Islet precursor cell (in vitro differentiated cells): ENCODE measurements at places on chromosomes 5 and 9.
A peak's percentile ranks its signal among the peaks of the same experiment; 100 is the strongest.

DNA sequence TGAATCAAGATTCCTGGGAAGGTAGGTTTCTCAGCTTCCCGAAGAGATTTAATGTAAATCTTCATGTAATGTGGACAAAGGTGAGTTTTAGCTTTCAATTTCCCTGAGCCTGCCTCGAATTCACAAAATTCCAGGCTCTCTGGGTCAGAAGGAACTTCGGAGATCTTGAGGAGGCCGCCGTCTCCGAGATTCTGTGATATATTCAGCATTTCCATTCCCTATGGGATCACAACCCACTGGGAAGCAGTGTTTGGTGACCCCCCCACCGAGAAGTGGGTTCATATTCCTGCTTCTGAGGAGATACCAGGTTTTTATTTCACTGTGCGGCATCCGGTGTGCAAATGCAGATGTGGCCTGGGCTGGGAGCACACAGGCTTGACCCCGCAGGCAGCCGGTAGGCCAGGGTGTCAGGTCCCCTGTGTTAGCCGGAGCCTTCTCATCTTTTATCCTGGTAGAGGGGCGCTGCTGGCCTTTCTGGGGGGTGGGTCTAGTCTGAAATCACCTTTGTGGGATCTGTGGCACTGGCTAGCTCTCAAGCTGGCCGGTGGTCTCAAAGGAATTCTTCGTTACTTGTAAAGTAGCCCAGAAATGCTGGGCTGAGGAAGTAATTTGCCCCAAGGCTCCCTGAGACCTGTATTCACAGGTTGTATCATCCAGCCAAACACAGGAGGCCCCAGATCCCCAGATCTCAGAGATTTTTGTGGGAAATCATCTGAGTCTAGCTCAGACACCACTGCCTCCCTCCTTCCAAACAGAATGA, 1.4 kb downstream of the PLEKHG4B start:
- DNase-seq, result peak; percentile 79

- DNase-seq, result no peak
Measured at GRCh38 chr9:127450243-127450760, 904 bp downstream of the RPL12 start.

DNA sequence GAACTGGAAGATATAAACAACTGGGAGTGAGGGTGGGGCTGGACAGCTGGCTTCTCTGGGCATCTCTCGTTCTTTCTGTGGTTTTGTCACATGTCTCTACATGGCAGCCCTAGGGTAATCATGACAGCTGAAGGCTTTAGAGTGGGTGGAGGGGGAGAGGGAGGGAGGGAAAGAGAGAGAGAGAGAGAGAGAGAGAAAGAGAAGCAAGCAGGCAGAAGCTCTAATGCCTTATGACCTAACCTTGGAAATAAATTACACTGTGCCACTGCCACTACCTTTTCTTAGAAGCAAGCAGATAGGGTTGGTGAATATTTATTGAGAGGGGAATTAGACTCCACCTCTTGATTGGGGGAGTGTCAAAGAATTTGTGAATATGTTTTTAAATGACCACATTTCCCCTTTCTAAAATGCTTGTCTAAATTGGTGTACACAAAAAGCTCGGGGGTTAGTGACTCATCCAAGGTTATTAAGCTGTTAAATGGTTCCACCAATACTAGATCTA, 2.6 kb upstream of the DAPK1 start:
- DNase-seq, result peak; percentile 71

GRCh38 chr9:113215132-113215531, 5.9 kb downstream of the FKBP15 start:
- no peak for DNase-seq

DNA sequence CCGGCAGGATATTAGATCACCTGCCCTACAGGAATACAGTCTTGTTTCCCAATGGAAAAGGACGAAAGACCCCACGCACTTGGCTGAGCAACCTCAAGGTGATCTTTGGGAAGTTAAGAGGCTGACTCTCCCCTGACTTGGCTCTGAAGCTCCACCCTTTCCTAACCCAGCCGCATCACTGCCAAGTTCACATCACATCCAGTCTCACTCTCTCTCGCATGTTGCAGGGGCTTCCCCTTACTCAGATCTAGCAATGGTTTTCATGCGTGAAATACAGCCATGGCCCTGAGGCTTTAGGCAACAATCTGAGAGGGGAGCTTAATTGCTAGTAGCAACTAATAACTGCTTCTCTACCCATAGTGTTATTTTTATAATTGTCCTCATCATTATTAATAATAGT, 211.6 kb downstream of the DOCK8 start:
- no peak for DNase-seq

GRCh38 chr5:38743562-38743961, 102.2 kb upstream of the OSMR start:
- no peak for DNase-seq
